ENCODE measurements at places on chromosomes 11 and 22.

DNA sequence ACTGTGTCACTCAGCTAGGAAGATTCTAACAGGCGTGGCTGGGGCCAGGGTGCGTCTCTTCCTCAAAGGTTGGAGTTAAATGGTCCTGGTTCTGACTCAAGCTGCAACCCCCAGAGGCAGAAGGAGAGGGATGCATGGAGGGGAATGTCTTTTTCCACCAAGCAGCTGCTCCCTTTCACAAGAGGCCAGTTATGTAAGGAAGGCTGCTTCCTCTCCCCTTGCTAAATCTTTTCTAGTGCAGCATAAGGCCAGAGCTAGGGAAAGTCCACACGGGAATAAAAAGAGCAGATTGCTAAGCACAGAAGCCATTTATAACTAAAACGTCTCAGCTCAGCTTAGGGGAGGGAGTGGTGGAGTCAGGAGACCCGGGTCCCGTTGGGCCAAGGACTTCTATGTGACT is 10.0 kb downstream of the PVALB start:
- no peak for DNase-seq

DNA sequence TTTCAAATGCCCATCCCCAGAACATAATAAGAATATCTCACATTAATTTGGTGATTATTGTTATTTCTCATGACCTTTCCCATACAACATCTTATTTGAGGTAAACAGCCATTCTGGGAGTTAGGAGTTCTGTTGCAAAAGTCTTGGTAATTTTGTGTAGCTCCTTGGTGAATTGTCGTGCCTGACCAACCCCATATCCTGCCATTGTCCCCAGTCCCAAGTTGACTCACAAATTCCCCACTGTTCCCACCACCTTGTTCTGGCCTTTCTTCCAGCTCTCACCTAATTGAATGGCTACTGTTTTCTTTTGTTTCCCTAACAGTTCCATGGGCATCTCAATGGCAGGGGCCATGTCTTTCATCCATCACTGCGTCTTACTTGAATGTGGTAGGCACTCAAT is 8.0 kb downstream of the MTNR1B start:
- no peak for DNase-seq

DNA sequence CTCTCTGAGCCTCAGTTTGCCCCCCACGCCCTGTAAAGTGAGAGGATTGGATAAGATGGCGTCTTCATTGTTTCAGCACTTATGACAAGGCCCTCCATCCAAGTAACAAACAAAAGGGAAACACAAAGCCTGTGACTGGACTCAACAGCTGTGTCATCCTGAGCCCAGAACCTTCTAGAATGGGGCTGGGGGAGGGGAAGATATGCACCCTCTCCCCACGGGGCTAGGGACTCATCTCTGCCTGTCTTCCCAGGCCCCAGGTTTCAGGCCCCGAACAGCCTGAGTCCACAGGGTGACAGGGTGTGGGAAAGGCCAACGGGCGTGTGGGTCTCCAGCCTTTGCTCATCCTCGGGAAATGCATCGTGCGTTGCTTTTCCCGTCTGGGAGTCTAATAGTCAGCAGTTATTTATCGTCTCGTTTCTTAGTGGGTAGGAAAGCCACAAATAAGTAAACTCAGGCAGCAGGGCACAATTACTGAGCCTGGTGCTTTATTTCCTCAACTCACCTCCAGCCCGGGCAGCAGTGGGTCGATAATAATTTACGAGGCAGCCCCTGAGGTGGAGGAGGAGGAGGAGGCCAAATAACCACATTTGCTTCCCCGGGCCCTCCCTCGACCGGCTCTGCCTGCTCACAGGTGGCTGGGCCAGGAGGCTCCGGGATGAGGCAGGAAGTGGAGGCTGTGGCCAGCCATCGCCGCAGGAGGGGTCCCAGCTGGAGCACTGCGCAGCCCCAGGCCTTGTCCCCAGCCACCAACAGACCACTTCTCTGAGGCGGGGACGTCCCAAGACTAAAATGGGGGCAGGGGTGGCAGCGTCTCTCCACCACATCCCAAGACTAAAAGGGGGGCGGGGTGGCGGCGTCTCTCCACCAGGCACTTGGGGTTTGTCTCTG is 54.4 kb downstream of the FLRT1 start:
- no peak for DNase-seq

DNA sequence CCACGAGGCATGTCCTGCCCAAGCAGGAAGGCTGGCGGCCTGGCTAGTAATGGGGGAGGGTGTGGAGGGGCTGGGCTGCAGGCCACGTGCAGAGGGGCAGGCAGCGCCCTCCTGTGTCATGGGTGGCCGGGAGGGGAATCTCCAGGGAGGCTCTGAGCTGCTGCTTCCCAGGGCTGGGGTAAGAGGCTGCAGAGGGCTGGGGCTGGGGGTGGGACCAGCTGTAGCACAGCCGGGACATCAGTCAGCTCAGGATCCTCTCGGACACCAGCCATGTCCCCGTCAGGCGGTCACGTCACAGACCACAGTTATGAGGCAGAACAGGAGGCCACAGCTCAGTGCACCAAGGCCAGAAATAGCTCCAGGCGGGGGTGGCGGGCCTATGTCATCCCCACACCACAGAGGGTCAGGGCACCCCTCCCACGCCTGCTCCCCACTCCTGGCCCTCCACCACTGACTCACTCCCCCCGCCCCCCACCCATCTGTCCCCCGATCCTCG is 21.1 kb downstream of the RTN4R start:
- peak; percentile 14 for DNase-seq

DNA sequence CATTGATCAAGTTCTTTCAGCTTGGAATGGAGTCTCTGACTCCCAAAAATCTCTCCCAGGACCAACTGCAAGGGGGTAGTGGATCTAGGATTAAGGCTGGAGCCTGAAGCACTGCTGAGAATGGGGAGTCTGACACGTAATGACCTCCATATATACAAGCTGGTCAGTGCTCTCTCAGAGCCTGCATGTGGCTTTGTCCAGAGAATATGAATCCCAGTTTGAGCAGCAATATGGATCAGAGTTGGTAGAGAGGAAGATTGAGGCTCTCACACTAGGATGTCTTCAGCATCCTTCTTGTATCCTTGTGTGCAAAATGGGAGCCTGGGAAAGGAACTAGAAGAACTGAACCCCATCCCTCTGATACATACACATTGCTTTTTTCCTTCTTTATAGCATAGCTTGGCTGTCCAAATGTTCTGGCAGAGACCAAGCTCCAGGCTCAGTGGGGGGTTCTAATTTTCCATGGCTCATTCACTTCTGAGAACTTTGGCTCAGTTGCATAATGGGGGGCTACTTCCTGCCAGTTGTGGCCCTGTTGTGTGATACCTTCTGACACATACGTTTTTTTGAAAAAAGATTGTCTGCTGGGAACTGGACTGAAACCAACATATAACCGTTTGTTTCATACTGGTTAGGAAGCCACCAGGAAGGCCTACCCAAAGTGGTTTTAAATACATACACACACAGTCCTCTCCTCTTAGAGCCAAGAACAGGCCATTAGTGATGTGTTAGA is 138.2 kb downstream of the ETS1 start:
- DNase-seq, result no peak

DNA sequence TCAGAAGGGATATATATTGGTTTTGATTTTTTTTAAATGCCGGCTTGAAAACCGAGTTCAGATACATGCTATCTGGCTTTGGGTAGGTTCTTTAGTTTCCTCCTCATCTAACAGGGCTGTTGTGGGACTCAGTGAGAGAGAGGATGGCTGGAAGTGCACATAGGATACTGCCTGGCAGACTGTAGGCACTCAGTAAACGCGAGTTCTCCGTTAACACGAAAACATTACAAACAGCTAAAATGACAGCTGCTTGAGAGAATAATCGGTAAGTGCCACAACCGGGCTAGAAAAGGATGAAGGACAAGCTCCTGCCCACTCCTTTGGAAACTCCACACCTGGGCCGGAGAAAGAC is 369 bp downstream of the XRRA1 start:
- DNase-seq, result no peak

GRCh38 chr11:35905646-35906276 is 38.1 kb upstream of the LDLRAD3 start:
- DNase-seq, result no peak

GRCh38 chr11:134033696-134034491 is 35.0 kb upstream of the JAM3 start:
- DNase-seq, result peak; percentile 48

DNA sequence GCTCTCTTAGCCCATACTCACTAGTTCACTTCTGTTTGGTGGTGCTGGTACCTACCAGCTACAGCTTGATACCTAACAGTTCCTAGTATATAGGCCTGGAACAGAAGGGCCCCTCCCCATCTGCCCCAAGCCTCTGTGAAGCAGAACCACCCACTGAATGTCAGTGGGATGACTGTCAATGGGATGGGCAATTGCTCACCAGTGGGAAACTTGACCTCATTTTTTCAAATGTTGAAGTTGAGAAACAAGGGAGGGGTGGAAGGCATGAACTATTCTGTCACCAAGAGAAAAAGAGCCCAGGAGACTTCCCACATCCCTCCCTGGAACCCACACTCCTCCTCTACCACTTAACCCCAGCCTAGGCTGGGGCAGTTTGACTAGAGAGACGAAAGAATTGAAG is at the start of gene NLRP10:
Gene NLRP10, minus strand, starts transcription at position 62 of the 400 bp plus-strand sequence. CDS start 1,952 bp downstream, outside the sequence.
- no peak for DNase-seq

GRCh38 chr22:17370766-17371432 is 1.6 kb downstream of the CECR2 start:
- DNase-seq, result no peak

DNA sequence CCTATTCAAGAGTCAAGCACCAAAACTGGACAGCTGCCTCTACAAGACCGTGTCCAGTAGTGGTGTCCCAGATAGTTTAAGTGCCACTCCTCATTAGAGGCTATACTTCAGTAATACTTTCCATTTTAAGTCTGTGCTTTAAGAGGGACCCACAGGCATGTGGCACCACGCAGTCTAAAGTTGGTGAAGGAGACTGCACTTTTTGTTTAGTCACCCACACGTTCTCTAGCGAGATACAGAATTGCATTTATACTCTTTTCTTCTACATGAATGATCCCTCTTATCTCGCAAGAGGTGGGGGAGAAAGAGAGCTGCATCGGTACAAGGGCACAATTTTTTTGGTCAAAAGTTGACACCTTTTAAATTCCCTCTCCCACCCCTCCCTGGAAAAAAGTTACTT is 41.5 kb downstream of the DDX6 start:
- no peak for DNase-seq

DNA sequence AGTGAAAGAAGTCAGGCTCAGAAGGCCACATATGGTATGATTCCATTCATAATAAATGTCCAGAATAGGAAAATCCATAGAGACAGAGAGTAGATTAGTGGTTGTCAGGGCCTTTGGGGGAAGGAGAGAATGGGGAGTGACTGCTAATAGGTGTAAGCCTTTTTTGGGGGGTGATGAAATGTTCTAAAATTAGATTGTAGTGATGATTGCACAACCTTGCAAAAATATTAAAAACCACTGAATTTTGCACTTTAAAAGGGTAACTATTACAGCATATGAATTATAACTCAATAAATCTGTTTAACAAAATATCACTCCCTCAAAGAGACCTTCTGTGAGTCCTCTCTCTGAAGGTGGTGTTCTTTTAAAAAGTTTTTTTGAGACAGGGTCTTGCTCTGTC is 72.3 kb upstream of the GRK3 start:
- DNase-seq, result no peak

DNA sequence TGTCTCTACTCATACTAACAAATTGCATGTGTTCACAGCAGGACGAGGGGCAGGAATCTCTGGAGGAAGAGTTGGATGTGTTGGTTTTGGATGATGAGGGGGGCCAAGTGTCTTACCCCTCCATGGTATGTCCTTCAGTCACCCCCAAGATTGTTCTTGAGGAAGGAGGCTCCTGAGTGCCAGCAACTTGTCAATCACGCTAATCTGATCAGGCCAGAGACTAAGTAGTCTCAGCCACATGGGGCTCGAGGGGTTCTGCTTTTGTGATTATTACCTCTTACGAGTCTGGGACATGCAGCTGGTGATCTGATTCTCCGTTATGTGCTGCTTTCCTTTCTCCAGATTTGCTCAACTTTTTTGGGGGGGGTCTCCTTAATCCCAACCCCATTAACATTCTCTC is 54.3 kb downstream of the CTNND1 start:
- no peak for DNase-seq

DNA sequence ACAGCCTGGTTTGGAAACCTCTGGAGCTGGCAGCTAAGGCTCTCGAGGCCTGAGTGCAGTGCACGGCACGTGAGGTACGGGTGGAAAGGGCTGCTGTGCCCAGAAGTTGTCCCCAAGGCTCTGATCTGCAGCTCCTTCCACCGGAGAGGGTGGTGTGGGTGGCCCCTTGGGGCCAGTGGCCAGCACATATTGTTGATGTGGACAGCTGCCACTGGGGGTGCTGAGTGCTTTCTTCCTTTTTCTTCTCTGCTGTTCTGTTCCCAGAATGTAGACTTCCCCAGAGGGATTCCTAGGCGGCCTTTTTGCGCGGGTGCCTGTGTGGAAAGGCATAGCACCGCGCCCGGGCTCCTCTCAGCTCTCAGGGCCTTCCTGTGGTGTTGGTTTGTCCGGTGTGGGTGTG is 1476.5 kb downstream of the TBC1D22A start:
- DNase-seq, result no peak

GRCh38 chr22:48665311-48665995 is 1162.2 kb downstream of the BRD1 start:
- DNase-seq, result no peak

- no peak for DNase-seq
These were observed 741.5 kb downstream of the BRD1 start for GRCh38 chr22:49086181-49086580.

DNA sequence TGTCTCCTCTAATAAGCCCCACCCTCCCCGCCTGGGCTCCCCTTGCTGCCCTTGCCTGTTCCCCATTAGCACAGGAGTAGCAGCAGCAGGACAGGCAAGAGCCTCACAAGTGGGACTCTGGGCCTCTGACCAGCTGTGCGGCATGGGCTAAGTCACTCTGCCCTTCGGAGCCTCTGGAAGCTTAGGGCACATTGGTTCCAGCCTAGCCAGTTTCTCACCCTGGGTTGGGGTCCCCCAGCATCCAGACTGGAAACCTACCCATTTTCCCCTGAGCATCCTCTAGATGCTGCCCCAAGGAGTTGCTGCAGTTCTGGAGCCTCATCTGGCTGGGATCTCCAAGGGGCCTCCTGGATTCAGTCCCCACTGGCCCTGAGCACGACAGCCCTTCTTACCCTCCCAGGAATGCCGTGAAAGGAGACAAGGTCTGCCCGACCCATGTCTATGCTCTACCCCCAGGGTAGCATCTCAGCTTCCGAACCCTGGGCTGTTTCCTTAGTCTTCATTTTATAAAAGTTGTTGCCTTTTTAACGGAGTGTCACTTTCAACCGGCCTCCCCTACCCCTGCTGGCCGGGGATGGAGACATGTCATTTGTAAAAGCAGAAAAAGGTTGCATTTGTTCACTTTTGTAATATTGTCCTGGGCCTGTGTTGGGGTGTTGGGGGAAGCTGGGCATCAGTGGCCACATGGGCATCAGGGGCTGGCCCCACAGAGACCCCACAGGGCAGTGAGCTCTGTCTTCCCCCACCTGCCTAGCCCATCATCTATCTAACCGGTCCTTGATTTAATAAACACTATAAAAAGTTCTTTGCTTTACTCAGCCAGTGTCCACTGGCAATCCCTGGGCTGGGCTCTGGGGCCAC is 14.4 kb downstream of the TSKU start:
- DNase-seq, result no peak

- no peak for DNase-seq
These were observed 10.3 kb upstream of the TSSC4 start for GRCh38 chr11:2390091-2390724.

GRCh38 chr11:95832763-95833162 is 42.5 kb downstream of the CEP57 start:
- no peak for DNase-seq

- DNase-seq, result no peak
These were observed 42.5 kb downstream of the RBFOX2 start for GRCh38 chr22:35986088-35986487.
